ENCODE measurements at places on chromosomes 4 and X.

DNA sequence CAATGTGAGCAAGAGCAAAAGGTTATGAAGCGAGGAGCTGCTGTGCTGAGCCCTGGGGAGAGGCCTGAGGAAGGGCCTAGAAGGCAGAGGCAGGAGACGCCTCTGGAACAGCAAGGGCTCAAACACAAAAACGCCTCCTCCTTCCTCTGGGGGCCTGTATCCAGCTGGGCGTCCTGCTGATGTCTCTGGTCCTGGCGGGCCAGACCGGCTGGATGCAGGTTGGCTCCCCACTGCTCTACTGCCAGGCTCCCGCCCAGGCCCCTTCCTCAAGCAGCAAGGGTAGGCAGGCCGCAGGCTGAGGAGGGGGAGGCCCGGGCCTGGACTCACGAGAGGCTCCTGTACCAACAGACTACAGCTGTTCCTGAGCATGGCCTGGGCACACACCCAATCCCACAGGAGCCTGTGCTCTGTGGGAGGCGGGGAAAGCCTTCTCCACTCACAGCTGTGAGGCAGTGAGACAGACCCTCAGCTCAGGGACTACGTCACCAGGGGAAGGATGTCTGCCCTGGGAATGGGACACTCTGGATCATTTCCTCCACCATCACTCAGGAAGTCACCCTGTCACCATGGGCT lies 2.3 kb downstream of the HAUS7 start:
- no peak for DNase-seq

- DNase-seq = no peak
Measured at GRCh38 chrX:129749069-129749468, 10.3 kb downstream of the XPNPEP2 start.

GRCh38 chr4:187478292-187479140 lies 517.1 kb upstream of the ZFP42 start:
- no peak for DNase-seq

- no peak for DNase-seq
Measured at GRCh38 chr4:67122029-67122428, 423.3 kb downstream of the CENPC start.

GRCh38 chrX:40474205-40474626 lies 106.6 kb upstream of the ATP6AP2 start:
- DNase-seq = peak; percentile 12

GRCh38 chr4:138680989-138681604 lies 334.5 kb upstream of the NOCT start:
- DNase-seq = peak; percentile 83

GRCh38 chr4:26741491-26741871 lies 119.2 kb upstream of the STIM2 start:
- no peak for DNase-seq

DNA sequence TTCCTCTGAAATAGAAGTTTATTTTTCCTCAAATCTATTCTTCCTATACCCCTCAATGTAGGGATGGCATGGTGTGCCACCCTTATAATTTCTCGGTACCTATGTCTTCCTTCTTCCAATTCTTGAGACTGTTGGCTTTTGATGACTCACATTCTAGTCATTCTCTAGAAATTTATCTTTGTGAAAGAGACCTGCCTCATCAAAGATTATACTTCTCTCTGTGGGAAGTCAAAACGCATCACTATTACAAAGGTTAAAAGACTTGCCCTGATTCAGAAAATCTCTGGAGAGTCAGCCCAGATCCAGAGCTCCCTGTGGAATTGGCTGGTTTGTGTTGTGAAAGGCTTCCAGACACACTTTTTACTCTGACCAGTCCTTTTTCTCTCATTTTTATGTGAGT lies 65.9 kb upstream of the FSTL5 start:
- no peak for DNase-seq

- no peak for DNase-seq
Measured at GRCh38 chr4:88457307-88458103, 586 bp downstream of the HERC5 start.

- no peak for DNase-seq
Measured at GRCh38 chr4:171650543-171650942, 162.7 kb upstream of the GALNTL6 start.

DNA sequence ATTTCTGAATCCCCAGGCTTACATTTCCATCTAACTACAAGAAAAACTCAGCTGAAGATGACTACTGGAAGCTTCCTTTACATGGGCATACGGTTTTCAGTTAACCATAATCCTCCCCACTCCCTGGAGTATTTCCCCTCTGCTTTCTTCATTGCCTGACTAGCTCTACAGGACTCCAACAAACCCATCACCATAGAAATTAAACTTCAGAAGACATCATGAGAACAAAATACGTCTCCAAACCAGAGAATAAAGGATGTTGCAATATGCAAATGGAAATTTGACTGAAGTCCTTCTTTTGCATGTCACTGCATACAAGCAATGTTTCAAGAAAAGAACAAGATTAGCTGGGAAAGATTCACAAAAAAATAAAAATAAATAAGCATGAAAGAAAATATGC lies 170.2 kb upstream of the PCDH18 start:
- DNase-seq = no peak
